ENCODE measurements at places on chromosomes 1 and 21.

- no peak for DNase-seq
These were observed 468 bp upstream of the MX1 start for GRCh38 chr21:41425588-41425953.

DNA sequence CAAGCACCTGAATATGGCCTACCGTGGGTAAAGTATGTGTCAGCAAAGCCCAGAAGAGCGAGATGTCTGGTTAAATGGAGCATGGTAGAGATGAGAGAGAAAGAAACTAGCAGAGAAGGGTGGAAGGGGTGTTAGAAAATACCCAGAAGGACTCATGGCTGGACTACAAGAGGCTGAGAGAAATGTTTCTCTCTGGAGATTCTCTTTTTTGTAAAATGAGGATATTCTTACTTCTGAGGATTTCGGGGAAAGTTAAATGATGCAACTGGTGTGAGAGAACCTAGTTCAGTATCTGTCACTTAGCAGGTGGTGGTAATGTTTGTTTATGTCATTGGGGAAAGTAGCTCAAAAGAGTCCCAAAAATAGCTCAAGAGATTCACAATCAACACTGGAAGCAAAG, 7.2 kb upstream of the EPS15 start:
- no peak for DNase-seq

DNA sequence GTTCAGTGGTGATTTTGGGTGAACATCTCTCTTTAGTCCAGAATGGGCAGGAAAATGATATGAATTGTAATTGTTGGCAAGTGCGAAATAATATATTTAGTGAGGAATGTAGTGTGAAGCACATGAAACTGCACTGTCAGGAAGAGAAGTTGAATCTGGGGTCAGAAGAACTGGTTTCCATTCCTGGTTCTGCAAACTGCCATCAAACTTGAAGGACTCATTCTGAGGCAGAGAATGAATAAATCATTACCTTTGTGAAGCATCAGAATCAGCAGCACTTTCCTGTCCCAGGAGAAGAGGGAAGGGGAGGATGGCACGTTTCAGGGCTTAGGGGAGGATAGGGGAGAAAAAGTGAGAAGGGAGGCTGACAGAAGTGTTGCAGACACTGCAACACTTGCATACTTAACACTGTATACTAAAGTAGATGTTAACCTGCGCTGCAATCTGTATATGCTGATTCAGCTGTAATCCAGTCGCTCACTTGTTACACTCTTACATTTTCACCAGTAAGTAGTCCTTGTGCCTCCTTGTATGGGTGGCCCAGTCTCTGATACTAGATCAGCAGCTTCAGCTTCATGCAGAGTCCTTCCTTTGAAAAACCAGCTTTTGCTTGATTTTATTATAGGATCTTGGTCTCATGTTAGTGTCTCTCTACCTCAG, 10.5 kb upstream of the RPTN start:
- no peak for DNase-seq

GRCh38 chr1:230278871-230279582, 147.1 kb downstream of the PGBD5 start:
- DNase-seq: no peak

DNA sequence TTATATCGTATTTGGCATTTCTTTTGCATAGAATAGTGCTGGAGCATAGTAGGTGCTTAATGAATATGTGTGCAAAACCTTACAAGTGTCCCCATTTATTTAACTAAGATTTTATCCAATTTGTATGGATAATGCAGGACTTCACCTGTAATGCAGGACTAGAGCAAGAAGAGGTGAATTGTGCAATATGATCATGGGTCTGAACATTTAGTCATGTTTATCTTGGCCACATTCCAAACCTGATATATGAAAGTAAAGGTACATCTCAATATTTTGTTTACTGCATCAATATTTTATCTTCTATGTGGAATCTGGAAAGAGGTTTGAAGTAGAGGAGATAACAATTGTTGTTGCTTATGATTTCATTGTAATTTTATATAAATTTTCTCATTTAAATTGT, 1626.7 kb upstream of the B3GALT2 start:
- DNase-seq: no peak

DNA sequence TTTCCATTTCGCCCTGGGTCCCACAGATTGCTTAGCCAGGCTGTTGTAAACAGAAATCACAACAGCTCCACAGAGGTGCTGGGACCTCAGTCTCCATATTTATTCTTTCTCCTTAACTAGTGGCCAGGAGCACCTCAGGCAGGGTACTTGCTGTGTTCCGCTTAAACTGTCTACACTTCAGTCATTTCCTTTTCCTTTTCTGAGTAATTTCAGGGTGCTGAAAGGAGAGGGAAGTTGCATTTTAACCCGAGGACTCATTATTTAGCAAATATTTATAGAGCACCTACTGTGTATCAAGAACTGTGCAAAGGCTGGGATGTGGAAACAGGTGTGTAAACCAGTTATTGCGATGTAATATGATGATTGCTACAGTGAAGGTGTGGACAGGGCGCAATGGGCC, 41.9 kb downstream of the ACP6 start:
- DNase-seq: no peak

GRCh38 chr1:204338360-204338759, 21.4 kb downstream of the PLEKHA6 start:
- DNase-seq: no peak

GRCh38 chr1:61253059-61253735, 170.8 kb downstream of the NFIA start:
- peak; percentile 14 for DNase-seq

- DNase-seq: no peak
These were observed 2.2 kb downstream of the RALGPS2 start for GRCh38 chr1:178727014-178727895.

- DNase-seq: no peak
These were observed 91.9 kb downstream of the IGSF21 start for GRCh38 chr1:18199462-18199861.

DNA sequence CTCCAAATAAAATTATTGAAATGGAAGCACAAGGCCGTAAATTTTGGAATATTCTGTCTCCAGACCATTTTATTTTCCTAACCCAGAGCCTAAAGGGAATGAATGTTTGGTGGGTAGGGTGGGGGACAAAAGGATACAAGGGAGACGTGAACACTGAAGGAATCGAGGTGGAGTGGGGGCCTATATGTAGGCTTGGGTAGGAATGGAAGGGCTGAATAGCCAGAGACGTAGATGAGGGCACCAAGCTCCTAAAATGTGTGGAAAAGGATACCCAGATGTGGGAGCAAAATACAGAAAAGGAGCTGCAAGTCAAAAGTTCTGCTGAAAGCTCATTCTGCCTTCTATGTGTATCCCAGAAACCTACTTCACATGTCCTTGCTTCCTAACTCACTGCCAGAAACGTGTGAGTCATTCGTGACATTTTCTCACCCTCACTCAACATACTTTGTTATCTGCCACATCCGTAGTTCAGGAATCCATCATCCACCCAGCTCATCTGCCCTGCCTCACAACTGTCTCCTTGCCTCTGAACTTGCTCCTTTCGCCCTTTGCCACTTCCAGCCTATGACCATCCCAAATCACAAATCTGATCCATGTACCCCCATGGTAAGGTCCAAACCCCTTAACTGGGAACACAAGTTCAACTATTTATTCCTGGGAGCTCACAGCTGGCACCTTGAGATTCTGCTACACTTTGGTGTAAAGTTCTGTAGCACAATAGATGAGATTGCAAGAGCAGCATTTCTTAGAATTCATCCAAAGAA, 84.1 kb upstream of the PRDX6 start:
- peak; percentile 93 for DNase-seq

GRCh38 chr1:198833706-198834503, 195.1 kb downstream of the PTPRC start:
- no peak for DNase-seq

GRCh38 chr21:42989816-42990650, 15.7 kb downstream of the PKNOX1 start:
- no peak for DNase-seq

DNA sequence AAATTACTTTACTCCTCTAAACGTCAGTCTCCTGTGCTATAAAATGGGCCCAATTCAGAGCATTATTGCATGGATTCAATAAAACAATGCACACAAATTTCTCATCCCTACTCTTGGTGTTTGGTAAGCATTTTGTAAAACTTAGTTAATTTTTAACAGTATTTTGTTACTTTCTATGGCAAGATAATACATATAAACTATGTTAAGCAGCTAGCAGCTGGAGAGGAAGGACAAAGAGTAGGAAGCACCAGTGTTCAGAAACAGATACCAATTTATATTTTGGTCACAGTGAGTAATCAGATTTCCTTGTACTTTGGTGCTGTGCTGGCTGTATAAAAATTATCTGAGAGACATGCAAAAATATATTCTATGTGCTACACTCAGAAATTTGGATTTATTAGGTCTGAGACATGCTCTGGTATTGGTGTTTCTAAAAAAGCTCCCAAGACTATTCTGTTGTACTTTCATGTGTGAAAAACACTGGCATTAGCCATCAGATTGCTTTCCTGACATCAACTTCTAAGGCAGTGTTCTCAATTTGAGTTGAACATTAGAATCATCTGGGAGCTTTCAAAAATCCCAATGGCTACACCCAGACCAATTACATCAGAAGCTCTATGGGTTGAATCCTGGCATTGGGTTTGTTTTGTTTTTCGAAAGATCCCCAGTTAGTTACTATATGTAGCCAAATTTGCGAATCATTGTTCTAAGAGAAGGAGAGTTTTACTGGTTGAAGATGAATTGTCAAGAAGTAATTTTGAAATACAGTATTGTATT, 100.3 kb upstream of the C1orf87 start:
- no peak for DNase-seq

GRCh38 chr21:32994305-32994704, 31.4 kb upstream of the OLIG2 start:
- peak; percentile 3 for DNase-seq

DNA sequence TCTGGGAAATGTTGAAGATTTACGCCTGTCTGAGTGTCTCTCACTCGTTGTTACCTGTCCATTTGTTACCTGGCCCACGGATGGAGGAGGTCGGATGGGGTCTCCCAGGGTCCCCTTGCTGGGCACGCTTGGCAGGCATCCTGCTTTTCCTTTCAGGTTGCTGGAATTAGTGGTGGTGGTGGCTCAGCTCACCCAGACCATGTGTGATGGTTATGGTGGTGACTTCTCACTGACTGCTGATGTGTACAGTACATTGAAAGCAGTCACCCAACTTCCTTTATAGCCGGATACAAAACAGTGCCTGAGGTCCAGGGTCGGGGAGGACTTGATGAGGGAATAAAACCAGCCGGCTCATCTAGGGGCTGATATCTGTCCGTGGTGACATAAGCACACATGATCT, 19.5 kb downstream of the MAPKAPK2 start:
- no peak for DNase-seq

GRCh38 chr1:178243890-178244289, 150.0 kb downstream of the RASAL2 start:
- no peak for DNase-seq

- DNase-seq: no peak
These were observed 28.6 kb downstream of the LRIG2 start for GRCh38 chr1:113101588-113101987.

DNA sequence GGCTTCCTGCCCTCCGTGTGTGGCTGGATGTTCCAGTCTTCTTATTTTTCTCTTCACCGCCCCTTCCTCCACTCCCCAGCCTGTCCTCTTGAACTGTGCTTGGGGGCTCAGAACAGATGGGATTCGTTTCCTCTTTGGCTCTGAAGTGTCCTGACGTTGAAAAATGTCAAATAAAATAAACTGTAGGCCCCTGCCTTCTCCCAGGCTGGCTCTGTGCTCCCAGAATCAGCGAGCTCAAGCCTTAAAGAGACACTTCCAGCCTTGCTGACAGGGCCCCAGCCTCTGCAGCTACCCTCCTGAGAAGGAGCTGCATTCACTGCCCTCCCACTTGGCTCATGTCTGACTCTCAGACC, 104.2 kb upstream of the IPO9 start:
- DNase-seq: no peak

- DNase-seq: no peak
These were observed 178.8 kb downstream of the CDC7 start for GRCh38 chr1:91679446-91679845.

DNA sequence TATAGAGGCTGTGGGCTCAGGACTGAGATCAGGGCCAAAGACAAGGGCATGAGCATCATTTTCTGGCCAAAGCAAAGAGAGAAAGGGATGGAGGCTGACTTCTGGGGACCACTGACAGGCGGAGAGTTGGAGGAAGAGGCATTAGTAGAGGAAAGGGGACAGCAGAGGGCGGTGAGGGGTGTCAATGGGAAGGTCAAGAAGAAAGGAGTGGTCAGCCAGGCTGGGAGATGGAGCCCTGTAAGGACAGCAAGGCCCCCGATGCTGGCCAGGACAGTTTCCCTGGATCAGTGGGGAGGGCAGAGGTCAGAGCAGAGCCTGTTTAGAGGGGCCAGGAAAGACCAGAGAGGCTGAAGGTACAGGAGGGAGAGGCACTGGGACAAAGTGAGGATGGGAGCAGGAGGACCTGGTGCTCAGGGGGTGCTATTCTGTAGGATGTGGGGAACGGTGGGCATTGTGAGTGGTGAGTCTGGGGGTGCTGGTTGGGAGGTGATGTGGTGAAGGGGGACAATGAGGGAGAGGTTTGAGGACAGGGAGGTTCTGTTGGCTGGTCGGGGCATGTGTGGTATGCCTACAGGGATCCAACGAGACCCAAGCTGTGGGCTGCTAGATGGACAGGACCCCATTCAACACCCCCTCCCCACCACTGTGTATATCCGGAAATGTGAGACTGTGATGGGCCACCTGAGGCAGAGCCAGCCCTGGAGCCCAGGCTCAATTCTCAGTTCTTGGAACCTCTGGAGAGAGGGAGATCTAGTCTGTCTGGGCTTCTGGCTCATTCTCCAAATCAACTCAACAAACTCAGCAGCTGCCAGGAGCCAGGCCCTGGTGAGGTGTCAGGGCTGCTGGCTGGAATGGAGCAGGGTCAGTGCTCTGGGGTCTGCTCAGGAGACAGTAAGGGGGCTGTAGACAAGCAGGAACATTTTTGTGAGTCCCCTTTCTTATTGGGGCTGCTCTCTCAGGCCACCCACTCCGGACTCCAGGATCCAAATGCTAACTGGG, 1.4 kb upstream of the FAM151A start:
- no peak for DNase-seq

DNA sequence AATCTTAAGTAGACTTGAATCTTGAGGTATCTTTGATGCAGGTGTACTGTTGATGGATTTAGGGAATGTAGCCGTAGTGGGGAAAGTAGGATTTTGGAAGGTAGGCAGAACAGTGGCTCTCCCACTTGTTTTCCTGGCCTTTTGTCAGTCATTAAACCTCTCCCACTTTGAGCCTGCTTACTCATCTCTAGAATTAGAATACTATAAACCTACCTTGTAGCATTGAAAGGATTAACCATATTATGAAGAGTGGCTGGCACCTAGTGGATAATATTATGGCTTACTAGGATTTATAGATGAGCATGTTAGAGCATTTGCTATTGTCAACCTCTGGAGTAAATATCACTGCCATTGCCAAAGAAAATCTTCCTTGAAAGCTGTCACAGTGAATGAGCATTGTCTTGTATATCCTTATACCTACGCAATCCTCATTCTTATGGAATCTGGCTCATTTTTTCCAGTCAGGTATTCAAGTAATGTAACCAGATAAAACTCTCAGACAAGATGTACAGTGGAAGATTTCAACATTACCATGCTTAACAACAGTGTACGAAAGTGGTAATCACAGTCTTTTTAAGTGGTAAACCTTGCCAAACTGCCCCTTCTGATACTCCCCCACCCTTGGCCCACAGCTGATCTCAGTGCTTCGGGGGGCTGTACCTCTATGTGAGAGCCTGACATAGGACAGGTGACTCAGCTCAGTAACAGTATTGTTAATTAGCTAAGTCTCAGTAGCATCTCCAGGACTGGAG, 44.4 kb downstream of the SH3GLB1 start:
- DNase-seq: no peak

Measured in GM04504 (cell line).